ENCODE measurements at places on chromosomes 3 and 15.

- DNase-seq, result no peak
Observed at GRCh38 chr3:41241800-41242571, 42.7 kb downstream of the CTNNB1 start.

DNA sequence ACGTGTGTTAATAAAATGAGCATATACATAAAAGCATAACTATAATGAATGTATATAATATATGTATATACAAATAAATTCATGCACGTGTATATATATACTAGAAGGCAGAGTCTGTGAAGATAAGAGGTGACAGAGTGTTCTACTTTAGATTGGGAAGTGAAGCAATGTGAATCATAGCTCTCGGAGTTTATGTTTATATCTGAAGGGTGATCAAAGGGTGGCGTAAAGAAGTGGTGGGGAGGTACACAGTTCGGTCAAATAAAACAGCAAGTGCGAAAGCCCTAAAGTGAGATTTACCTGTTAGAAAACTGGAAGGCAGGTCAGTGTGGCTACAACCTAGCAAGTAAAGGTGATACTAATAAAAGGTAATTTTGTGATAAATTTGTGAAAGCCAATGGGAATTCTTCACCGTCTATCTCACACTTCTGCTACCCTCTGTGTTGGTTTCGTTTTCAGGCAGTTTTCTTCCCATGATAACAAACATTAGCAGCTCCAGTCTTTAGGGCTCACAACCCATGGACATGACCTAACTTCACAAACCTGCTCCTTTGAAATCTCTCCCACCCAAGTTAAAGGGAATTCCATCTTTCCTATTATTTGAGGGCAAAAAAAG lies 46.7 kb upstream of the BCHE start:
- no peak for DNase-seq

DNA sequence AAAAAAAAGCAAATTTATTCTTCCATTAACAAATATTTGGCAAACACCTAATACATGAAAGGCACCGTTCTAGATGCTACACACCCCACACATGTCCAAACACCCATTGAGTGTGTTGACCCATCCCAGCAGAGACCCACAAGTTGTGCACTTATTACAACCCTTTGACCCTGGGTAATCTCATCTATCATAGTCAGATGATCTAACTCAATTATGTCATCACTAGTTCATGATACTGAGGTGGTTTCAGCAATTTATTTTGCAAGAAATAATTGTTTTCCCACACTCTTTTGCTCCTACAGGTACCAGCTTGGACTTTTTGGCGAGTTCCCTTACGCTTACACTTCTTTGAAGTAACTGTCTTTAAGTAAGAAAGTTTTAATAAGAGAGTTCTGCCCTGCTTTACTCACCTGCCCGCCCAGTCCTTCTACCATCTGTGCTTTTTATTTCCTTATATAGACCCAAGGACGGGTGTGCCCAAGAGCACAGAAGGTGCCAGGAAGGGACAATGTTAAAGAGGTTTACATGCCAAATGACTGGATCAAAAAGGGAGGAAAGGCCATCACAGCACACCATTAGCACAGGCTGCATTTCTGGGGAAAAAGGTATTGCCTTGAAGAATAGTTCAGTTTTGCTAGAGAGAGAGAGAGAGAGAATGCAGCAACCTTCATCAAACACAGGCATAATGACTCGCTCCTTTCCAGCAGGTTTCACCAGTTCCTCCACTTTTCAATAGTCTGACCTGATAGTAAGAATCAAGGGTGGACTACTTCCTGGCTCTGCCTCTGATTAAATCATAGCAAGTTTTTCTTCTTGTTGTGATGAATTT lies 54.5 kb upstream of the ATP11B start:
- no peak for DNase-seq

DNA sequence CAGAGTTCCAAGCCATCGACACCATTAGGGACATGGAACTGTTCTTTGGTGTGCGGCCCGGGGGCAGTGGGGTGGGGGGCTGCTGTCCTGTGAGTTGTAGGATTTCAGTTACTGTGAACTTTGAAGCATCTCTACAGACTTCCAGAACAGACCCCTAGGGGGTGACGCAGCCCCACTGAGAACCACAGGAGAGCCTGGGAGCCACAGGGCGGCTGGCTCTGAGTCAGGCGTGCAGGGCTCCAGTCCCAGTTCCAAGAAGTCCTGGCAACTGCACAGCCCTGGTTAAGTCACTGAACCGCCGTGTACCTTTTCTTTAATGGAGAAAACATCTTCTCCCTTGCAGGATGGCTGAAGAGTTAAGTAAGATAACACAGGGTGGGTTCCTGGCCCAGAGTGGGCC lies 23.5 kb upstream of the LRTM1 start:
- DNase-seq, result no peak

- no peak for DNase-seq
Observed at GRCh38 chr3:103968751-103969150, 1398.0 kb upstream of the ALCAM start.

GRCh38 chr15:39934397-39935071 lies 619 bp downstream of the EIF2AK4 start:
- DNase-seq, result no peak

- DNase-seq, result no peak
Observed at GRCh38 chr3:152283492-152284381, 15.0 kb downstream of the MBNL1 start.

Data from SW 1271 (cell line).